NCI-H524 treated with DMSO at 0.1 percent for 48 hours (cell line): ENCODE measurements at places on chromosomes 3 and 15.
A peak's percentile ranks its signal among the peaks of the same experiment; 100 is the strongest.

DNA sequence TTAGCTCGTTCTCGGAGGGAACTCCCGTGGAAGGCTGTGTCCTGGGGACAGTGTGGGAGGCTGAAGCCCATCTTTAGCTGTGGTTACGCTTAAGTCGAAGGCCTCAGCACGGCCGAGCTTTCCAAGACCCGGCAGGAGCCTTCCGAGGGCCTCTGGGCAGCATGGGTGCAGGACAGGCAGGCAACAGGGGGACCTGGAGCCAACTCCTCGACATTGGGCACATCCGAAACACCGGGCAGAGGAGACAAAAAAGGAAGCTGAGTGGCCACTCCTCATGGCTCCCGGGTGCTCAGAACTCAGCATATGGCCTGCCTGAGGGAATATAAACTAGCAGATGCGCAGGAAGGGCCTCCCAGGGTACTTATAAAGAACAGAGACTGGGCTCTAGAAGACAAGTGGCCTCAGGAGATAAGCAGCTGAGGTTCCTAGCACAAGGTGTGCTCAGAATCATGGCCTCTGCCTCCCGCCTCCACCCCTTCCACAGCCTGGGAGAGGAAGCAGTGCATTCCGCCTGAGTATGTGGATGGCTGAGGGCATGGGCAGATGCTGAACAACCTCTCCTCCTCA is 34.1 kb downstream of the ABTB1 start:
- peak; percentile 98 for DNase-seq

DNA sequence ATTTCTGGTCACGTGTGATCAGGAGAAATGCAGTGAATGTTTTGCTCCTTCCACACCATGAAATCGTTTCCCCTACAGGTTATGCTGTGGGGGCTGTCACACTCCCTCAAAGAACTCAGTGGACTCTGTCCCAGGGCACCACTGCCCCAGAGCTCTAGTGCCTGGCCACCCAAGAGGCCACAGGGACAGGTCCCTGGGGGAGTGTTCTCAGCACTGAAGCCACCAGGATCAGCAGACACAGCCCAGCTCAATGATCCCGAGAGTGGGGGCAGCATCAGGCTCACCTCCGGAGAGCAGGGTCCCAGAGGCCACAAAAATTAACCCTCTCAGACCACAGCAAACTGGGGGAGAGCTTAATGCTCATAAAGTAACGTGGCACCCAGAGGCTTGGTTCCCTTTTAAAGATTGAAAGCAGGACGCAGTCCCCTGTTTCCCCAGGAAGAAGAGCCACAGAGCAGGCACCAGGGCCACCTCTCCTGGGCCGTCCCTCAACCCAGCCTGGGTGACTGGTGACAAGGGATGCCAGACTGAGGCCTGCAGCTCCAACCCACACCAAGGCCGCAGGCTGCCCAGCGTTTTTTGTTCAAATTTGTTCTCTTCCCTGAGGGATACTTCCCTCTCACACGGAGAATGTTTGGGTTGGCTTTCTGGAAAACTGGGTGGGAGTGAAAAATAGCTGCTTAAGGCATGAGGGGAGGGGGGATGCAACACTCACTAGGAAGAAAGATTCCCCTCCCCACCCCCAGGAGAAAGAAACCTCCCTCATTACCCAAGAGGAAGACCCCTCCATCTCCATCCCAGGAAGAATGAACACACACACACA is 123.3 kb upstream of the IGF1R start:
- DNase-seq, result no peak

GRCh38 chr3:13896473-13897154 is 16.7 kb upstream of the WNT7A start:
- no peak for DNase-seq

- DNase-seq, result no peak
These were observed 269.8 kb downstream of the DIPK2A start for GRCh38 chr3:144241404-144241803.

GRCh38 chr3:196942915-196943277 is 568 bp upstream of the NCBP2 start:
- no peak for DNase-seq

- no peak for DNase-seq
These were observed 16.7 kb downstream of the C2CD4A start for GRCh38 chr15:62083194-62084154.

DNA sequence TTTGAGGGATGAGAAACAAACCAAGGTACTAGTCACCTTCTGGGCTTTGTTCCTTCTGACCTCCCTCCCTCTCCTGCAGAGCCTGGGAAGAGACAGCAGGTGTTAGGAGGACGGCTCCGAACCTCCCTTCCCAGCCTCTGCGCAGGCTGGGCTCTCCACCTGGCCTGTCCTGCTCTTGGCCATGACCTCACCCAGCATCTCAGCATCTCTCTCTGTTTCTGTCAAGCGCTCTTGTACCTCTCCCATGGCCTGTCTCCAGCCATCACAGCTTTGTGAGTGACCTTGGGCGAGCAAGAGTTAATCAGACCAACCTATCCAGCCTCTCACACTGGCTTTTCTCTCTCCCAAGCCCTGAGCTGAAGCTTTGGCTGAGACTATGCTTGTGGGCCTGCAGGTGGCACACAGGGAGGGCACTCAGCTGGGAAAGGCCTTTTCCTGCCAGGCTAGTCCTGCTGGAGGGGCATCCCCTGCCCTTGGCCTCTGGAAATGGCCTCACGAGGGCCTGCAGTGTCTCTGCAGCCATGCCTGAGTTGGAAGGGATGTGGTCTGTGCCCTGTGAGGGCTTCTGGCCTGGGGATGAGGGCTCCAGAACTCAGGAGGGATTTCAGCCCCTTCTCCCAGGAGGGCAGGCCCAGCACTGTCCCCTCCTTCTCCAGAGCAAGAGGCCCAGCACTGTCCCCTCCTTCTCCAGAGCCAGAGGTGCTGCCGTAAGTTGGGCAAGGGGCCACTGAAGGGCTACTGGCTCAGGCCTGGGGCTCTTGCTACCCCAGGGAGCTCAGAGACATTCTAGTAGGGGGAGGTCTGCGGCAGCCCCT is 2.1 kb downstream of the CHST13 start:
- DNase-seq, result no peak

DNA sequence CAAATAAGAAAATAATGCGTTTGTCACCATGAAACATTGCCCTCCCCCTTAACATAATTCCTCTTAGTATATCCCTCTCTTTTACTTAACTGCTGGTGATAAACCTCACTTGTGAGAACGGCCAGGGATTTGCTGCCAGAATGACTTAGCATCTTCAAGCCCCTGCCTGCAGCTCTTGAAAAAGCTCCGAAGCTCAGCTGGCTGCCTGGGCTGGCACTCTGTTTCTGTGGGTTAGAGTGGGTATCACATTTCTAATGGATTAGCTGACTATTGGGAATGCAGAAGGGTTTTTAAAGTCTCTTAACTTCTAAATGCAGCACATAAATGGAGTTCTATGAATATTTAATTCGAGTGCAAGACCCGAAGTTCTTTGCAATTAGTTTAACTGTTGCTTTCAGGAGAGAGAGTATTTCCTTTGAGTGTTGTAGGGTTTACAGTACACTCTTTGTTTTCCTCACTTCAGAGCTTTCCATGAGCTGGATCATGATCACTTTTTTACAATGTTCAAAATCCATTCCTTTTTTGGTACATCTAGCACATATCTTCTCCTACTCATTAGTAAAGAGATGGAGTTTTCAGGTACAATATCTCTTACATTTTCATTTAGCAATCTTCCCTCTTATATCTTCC is 124.7 kb upstream of the RBMS3 start:
- DNase-seq, result peak; percentile 90

DNA sequence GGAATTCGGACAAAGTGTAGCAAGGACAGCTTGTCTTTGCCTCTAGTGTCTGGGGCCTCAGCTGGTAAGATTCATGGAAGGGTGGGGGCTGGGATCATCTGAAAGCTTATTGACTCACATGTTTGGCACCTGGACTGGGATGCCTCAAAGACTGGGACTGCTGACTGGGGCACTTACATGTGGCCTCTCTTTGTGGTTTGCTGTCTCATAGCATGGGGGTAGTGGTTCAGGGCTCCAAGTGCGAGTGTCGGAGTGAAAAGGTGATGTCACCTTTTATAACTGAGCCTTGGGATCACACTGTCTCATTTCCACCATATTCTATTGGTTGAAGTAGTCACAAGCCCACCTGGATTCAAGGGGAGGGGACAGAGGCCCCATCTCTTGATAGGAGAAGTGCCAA is 6.8 kb downstream of the MFSD1 start:
- DNase-seq, result no peak

DNA sequence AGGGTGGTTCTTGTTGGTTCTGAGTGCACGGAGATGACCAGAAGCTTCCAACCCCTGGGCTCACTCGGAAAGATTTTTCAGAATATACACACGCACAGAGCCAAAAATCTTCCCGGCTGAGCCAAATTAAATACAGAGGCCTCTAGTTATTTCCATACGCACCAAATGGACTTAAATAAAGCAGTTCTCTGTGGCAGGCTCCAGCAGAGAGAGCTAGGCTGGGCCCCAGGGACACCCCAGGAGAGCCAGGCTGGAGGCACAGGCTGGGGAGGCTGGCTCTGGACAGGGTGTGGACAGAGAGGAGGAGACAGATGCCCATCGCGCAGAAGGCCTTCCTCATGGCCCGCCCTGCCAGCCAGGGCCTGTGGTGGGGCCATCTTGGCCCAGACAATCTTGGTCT is 115.9 kb downstream of the IQSEC1 start:
- no peak for DNase-seq

GRCh38 chr3:141441381-141442364 is 45.2 kb upstream of the RASA2 start:
- DNase-seq, result no peak

GRCh38 chr3:71478568-71478967 is 105.0 kb downstream of the FOXP1 start:
- no peak for DNase-seq

DNA sequence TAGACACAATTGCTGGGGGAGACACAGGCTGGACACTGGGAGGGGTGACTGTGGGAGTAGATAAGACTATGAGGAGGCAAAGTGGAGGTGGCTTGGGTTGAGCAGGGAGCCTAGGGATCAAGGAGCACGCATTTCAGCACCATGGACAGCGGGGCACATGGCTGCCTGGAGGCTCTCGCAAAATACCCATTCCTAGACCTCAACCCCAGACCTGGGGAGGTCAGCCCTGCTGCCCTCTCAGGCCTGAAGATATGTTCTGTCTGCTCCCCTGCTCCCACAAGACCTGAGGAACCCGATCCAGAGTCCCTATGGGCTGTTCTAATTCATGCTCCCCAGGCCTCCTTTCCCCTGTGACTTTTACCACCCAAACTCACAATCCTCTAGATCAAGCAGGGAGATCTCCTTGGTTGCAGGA is 16.0 kb upstream of the CPEB1 start:
- DNase-seq, result no peak

DNA sequence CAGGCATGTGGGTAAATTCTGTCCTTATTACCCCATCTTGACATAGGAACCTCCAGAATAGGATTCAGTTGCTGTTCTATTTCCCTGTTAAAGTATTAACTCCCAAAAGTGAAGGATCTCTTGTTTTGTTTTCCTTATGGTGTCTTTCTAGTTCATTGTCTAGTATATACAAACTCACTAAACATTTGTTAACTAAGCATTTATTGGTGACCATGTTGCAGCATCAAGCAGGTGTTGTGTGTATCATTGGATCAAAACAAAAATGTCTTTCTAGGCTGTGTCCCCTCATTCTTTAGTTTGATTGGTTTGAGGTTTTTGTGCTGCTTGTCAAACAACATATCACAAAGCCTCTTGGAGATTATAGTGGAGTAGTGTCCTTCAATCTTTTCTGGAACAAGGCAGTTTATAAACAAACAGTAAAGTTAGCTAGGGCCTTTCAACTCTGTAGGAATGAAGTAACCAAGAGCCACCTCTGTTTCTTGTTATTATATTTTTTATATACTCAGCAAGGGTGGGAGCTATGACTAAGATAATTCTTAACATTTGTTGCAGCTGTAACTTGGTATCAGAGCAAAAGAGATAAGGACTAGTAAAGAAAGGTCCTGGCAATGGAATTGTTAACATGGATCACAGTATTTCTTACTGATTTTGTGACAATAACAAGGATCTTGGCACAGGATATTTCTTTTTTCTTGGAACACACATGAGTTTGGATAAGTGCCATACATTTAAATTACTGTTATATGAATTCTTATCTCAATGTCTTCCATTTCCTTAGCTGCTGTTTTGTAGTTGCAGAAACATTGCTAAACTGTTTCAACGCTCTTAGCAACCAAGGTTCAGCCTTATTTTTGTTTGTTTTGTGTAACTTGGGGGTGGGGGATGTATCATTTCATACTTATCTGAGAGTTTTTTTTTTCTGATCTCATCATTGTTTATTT is 49.3 kb downstream of the TMOD3 start:
- no peak for DNase-seq

DNA sequence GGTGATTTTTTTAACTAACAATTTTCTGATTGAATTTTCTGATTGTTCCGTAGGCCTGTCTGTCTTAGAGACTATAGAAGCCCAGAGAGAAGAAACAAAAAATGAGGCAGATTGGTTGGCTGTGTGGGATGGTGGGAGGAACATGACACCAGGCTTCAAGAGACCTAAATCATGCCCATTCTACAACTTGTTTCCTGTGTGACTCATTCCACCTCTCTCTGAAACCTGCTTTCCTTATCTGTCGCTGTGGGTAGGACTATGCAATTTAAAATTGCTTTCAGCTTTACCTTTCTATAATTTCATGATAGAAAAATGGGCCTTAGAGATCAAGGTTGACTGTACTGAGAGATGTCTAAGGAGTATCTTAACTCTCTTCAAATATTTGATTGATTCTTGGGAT is 44.5 kb downstream of the OXNAD1 start:
- DNase-seq, result no peak

DNA sequence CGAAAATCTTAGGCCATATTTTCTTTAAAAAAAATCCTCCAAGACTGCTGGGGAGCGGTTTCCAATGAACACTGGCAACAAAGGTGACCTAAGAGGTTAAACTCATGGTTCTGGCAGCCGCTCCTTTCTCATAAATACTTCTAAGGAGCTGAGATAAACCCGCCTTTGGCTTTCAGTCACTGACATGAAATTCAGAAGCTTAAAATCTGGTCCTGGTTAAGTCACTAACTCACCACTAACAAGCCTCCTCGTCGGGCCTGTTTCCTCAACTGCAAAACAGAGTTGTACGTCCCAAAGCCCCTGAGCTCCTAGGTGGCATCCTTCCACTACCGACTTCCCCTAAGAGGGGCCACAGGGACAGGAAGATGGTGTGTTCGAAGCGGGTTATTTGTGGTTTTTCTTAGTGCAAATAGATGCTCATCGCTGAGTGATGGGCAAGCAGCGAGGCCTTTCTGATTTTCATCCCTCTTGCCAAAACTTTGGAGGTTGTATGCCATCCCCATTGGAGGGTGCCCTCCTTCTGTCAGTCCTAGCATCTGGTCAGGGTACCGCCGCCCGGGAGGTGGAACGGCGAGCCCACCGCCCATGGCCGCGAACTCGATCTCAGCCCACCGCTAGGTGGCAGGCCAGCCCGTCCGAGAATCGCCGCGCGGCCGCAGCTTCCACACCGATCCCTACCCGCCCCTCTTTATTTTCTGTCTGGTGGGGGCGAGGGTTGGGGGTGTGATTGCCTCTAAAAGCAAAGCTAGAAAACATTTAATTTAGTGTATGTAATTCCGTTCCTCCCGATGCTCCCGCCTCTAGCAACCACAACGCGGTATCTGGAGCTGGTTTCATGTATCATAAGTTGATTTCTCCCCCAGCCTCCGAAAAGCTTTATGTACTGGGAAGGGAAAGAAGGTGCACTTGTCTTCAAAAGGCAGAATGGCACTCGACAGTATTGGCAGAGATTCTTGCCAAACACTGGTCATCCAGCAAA is 4.6 kb downstream of the BCL6 start:
- peak; percentile 4 for DNase-seq

- no peak for DNase-seq
These were observed 48.5 kb downstream of the EFHB start for GRCh38 chr3:19885468-19885867.

- no peak for DNase-seq
These were observed 127.6 kb upstream of the AZI2 start for GRCh38 chr3:28476194-28476593.
